ENCODE measurements at places on chromosomes 2 and 18.

GRCh38 chr2:136124805-136125204 lies 6.9 kb upstream of the CXCR4 start:
- DNase-seq: no peak

DNA sequence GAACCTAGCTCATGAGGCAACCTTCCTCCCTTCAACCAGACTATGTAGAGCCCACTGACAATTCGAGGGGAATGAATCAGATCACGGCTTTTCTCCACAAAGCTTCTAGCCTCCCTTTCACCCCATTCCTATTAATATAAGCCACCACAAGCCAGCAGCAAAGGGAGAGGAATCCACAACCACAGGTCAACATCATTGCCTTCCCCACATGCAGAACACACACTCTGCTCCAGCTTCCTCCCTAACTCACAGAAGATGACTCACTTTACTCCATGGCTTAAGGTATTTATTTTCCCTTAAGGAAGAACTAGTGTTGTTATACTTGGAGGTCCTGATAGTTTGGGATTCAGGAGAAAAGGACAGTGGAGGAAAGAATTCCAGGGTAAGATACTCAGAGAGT lies 272.2 kb downstream of the C1D start:
- no peak for DNase-seq

GRCh38 chr2:236503100-236503499 lies 66.5 kb upstream of the ACKR3 start:
- DNase-seq: no peak

DNA sequence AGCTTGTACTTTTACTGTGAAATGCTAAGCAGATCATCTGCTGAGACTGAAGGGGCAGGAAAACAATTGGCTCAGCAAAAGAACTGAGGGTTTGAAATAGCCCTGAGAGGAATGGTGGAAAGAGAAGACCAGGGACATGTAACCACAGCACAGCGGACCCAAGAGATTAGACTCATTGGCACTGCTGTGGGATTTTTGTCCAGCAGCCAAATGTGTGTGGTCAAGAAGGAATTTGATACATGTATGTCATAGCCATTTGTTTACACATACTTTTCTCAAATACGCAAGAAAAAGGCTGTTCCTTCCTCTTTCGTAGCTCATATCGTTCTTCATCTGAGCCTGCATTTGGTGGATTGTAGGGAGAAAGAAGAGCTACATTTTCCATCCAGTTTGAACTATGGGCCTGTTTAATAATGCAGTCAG lies 73.8 kb downstream of the TRABD2A start:
- DNase-seq: no peak

DNA sequence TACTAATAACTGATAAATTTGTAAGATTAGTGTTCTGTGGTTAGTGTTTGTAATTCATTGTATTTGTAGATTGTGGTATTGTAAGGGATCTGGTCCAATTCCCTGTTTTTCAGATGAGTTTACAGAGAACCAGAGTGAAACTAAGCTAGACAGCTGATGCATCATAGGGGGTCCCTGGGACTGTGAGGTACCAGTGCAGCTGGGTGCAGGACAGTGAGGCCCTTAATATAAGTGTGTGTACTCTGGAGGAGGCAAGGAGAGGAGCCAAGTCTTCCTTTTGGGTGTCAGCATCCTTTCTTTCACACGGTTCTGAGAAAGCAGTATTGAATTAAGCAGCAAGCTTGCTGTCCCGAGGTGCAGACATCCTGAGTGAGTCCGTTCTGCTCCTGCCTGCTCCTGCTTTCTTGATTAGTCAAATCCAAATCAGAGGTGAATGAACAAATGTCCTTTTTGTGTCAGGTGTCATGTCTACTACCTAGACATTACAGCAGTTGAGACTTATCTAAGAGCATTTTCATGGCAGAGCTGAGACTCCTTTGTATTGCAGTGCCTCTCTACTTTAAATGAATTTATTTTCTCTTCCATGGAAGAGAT lies 194.9 kb downstream of the MCFD2 start:
- DNase-seq: no peak

DNA sequence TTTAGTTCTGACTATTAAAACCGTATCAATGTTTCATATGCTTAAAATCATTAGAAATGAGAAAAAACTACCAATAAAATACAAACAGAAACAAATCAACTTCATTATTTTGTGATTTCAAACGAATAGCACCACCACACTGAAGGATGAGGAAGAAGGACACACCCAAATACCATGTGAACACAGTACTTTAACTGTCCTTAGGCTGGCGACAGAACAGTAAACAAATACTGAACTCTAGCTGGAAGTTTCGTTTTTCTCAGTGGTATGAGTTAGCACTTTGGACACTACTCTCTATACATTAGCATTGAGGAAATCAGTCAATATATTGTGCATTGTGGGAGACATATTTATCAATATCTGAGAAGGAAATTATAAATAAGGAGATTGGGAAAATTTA lies 202.4 kb upstream of the AGAP1 start:
- DNase-seq: no peak

- DNase-seq: no peak
Observed at GRCh38 chr2:234673961-234674759, 177.3 kb upstream of the ARL4C start.

GRCh38 chr2:164203131-164203530 lies 418.2 kb downstream of the GRB14 start:
- no peak for DNase-seq

DNA sequence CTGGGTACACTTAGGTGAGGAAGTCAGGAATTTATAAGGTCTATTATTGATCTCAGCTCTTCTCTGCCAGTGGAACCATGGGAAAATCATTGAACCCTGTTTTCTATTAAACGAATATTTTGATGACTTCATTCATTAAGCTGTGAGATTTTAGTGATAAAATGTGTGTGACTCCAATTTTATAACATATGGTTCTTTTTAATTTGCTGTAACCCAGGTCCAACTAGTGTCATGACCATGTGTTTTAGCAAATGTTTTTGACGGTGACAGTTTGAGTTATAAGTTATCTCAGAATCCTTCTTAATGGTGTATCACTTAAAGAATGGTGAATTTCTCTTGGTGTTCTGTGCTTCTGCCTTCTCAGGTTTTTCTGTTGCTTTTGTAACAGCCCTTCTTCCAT lies 213.1 kb downstream of the MCFD2 start:
- DNase-seq: no peak

DNA sequence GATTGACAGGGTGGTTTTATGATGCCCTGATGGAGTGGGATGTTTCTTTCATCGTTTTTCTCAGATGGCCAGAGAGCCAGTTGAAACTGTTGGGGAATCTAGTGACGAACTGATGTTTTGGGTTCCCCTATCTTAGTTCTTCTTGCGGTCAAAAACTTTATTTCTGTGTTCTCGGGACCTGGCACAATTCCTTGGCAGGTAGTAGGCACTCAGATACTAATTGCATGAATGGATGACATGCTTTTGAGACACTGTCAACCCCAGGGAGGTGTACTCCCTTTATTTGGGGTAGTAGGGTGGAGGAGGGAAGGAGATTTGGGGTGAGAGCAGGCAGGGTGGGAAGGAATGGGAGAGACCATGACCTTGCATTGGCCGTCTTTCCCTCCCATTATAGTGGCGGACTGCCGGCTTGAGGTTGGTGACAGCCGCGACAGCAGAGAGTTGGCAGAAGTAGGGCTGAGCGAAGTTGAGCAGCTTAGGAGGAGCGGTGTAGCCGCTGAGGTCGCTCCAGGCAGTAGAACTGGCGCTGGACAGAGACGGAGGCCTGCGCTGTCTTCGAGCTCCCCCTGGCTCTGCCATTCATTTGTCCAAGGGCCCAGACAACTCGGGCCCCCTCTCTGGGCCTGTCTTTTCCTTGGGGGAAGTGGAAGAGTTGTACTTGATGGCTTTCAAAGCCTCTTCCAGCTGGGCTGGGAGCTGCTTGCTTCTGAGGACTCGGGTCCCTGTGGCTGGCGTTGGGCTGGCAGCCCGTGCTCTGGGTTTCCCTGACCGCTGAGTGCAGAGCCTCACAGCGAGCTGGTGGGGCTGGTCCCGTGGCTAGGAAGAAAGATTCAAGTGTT lies 2.6 kb downstream of the TET3 start:
- no peak for DNase-seq

- DNase-seq: no peak
Observed at GRCh38 chr2:154600927-154601494, 97.5 kb upstream of the KCNJ3 start.

DNA sequence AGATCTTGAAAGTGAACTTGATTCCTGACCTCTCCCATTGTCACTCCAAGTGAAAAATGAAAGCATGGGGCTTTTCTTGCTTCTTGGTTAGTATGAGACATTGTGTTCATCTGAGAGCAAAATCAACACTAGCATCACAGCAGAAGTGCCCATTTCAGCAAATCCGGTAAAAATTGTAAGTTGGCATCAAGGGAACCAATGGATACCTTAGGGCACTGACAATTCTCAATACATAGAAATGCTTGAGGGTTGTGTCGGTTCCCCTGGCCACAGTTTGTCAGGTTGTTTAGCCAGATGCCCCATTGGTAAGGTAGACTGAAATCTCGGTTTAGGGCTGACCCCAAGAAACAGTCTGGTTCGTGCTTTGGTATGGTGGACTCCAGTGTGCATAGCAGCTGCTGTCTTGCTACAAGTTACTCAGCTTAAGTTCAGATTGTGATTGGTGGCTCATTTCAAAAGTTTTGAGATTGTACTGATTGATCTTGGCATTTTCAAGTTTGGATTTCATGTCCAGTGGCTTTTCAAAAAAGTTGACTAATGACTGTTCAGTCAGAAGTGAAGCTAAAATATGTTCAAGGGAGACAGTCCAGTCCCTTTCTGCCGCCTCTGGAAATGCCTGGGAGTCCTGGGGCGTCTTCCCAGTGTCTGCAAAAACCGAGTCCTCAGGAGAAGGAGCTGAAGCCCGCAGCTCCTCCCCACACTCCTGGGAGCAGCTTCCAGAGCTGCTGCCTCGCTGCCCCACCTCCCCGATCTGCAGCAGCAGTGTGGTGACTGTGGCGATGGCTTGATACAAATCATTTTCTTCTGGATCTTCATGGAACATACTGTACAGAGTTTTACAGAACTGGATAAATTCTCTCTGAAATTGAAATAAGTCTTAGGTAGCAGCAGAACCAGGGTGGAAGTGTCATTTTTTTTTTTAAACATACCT lies 5.6 kb downstream of the RPL31 start:
- DNase-seq: no peak

DNA sequence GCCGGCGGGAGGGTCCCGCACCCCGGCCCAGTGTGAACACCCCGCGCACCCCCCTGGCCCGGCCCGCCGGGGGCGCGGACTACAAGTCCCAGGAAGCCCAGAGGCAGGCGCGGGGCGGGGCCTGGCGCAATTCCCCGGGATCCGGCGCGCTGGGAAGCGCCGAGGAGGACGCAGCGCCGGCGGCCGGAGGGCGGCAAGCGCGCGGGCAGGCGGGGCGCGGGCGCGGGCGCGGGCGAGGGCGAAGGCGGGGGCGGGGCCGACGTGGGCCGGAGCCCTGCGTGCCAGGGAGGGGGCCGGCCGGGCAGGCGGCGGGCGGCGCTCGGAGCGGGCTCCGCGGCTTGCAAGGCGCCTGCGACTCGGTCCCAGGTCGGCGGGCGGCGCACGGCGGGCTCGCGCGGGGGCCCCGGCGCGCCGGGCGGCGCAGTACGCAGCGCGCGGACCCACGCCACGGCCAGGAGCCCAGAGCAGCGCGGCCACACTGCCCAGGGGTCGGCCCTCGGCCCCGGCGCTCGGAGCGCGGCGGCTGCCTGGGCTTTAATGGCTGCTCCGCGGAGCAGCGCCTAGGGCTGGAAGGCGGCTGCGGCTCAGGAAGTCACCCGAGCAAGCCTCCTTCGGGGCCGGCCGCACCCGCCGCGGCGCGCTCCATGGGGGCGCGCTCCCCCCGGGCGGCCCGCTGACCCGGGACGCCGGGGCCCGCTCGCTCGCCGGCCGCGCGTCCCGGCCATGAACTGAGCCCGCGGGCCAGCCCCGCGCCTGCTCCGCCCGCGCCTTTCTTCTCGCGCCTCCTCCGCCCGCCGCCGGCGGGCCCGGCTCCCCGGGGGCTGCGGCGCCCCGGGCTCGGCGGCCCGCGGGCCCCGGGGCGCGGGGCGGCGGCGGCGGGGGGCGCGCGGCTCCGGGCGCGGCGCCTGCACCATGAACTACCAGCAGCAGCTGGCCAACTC lies at the start of gene AGAP1:
Gene AGAP1, plus strand, starts transcription at position 269 of the 941 bp plus-strand sequence.
- DNase-seq: no peak

GRCh38 chr2:95350774-95351597 lies 51.5 kb upstream of the FAHD2A start:
- no peak for DNase-seq
